ENCODE measurements at places on chromosomes 3 and 15.

- no peak for DNase-seq
Measured at GRCh38 chr15:68151277-68151676, 53.9 kb downstream of the CALML4 start.

DNA sequence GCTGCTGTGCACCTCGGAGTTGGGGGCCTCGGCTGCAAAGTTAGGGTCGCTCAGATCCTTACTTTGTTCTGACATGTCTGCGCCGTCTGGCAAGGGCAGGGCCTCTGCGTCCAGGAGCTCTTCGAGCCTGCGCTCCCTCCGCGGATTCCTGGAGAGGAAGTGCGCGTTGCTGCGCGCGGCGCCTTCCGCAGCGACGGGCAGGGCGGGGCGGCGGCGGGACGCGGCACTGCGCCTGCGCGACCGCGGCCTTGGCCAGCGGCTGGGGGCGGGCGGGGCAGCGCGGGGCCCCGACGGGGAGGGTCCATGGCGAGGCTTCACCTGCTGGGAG lies at the start of gene NDN:
Gene NDN, minus strand, starts transcription at position 163 of the 328 bp plus-strand sequence. Its CDS starts 88 bp downstream, at position 75.
- DNase-seq: no peak

DNA sequence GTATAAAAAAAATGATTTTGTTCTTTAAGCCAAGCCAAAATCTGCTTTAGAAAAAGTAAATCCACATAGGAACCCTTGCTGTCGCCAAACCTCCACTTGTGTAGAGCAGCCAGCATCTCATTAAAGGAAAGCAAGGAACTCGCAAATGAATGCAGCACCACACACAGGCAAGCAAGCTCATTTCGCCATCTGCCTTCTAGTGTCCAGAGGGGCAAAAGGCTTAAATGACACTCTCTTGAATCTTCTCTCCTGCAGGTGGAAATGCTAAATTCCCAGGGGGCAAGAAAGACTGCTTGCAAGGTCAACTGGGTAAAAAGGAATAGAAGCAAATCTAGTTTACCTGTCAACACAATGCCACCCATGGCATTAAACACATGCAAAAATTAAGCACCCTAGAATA lies 2.4 kb downstream of the MB21D2 start:
- DNase-seq: peak; percentile 69

- no peak for DNase-seq
Measured at GRCh38 chr15:69341356-69341755, 42.6 kb downstream of the PAQR5 start.

DNA sequence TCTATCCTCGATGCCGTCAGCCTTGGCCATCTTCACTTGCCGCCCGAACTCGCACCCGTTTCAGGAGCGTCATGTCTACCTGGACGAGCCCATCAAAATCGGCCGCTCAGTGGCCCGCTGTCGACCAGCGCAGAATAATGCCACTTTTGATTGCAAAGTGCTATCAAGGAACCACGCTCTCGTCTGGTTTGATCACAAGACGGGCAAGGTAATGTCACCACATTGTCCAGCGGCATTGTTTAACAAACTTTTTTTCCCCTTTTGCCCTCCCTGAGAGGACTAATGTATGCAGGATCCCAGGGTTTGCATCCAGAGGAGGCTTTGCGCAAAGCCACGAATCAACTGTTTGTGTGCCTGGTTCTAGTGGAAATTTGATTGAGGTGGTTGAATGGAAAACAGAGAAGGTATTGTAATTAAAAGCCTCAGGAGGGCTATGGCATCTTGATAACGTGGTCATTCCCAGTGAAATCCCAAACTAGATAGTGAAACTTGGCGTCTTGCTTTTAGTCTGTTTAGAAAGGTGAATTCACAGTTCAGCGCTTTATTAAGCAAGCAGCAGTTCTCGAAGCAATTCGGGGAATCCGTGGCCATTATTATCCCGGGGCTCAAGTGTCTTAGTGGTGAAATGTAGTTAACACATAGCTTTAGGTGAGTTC lies 1.7 kb downstream of the SLMAP start:
- no peak for DNase-seq

- no peak for DNase-seq
Measured at GRCh38 chr3:151837057-151837456, 23.1 kb downstream of the AADAC start.

DNA sequence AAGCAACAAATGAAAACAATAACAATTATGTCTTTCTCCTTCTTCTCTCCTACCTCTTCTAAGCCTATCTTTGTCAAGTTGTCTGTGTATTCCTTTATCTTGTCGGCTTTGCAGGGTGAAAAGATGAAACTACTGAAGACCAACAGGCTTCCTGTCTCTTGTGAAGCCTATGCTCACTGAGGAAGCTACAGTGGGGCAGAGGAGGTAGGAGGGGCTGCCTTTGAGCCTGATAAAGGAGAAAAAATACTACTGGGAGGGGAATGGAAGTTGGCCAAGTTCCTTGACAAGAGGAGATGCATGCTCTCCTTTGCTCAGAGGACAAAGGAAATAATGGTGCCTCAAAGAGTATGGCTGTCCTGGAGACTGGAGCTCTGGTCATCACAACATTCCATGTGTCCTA lies 92.0 kb downstream of the IGSF11 start:
- DNase-seq: no peak

GRCh38 chr15:53448232-53449015 lies 311.0 kb downstream of the WDR72 start:
- DNase-seq: peak; percentile 68

GRCh38 chr3:140416666-140417065 lies 261.2 kb upstream of the TRIM42 start:
- DNase-seq: no peak

DNA sequence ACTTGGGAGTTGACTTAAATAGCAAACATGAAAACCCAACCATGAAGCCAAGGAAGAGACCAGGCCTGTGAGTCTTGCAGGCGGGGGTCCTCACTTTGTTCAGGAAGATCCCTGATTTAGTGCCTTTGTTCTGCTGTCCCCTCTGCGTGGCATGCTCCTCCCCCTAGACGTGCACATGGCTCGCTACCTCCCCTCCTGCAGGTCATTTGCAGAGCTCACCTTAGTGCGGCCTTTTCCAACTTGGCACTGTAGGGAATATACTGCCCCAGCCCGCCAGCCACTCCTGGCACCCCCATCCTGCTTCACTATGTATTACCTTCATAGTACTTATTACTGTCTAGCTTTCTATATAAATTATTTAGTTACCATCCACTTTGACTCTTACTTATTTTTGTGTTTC lies 18.3 kb downstream of the GXYLT2 start:
- DNase-seq: no peak

DNA sequence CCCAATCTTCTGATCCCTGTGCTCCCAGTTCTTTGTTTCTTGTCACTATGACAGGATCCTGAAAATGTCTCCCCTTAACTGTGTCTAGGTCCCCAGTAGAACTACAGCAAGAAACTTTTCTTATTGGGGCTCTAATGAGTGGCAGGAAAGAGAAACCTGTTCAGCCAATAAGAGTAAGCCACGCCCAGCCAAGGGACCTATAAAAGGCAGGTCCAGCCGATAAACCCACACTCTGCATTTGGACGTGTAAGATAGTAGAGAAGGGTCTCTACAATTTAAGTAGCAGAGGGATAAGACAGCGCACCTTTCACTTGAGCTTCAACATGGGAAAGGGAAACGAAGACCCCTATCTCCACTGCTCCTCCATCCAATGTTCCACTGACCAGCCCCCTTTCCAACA lies 149.9 kb downstream of the LMLN start:
- DNase-seq: no peak

DNA sequence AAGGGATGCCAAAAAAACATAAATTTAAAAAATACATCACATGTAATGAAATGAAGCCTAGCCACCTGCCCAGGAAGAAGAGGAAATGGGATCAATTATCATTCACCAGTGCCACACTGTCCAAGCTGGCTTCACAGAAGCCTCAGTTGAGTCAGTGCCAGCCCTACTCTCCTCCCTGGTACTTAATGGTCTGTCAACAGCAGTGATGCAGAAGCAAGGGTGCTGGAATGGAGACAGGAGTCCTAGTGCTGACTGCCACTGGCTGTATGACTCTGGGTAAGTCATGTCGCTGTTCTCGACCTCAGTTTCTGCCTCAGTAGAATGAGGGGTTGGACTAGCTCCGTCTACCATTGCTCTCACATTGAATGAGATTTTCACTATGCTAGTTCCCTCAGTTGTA lies 78.5 kb upstream of the LARS2 start:
- DNase-seq: peak; percentile 26

- DNase-seq: no peak
Measured at GRCh38 chr15:34808016-34808415, 12.7 kb upstream of the ACTC1 start.

- peak; percentile 68 for DNase-seq
Measured at GRCh38 chr15:40859206-40859851, 14.7 kb downstream of the RHOV start.

DNA sequence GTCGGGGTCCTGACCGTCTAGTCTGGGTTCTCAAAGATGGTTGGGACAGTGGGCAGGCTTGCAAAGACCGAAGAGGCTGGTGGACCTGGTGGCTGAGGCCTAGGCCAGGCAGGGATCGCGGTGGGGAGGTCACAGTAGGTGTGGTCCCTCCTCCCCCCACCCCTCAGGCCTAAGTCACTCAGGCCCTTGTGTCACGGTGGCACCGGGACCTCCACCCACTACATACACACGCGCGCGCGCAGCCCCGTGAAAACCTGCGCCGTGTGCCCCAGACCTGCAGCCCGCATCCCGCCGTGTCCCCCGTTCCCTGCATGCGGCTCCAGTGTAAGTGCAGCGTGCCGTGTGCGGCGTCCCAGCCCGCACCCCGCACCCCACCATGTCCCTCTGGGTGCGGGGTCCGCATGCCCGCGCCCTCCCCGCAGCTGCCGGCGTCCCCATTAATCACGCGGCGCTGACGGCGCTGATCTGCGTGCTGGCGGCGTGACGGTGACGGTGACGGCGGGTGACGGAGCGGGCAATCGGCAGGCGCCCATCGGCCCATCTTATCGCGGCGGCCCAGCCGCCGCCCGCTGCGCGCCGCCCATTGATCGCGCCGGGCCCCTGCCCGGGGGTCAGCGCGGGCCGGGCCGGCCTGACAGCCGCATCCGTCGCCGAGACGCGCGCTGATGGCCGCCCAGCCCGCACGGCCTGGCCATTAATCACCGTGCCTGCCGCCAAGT lies 24.4 kb downstream of the SEC61A1 start:
- peak; percentile 1 for DNase-seq

DNA sequence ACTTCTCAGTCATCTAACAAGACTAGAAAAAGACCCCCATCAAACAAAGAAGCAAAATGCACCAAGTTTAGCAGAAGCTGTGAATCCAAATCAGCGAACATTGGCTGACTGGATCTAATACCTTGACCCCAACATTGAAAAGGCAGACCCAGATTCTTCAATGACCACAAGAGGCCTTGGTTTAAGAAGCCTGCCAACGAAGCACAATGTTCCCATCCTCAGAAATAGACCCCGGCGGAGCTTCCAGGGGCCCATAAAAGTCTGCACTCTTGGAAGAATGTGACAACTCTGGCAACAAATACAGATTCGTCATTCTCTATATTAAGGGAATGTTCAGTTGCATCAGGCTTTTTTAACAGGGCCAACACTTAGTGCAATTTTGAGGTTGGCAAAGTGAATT lies 112.8 kb upstream of the BCL6 start:
- DNase-seq: no peak

DNA sequence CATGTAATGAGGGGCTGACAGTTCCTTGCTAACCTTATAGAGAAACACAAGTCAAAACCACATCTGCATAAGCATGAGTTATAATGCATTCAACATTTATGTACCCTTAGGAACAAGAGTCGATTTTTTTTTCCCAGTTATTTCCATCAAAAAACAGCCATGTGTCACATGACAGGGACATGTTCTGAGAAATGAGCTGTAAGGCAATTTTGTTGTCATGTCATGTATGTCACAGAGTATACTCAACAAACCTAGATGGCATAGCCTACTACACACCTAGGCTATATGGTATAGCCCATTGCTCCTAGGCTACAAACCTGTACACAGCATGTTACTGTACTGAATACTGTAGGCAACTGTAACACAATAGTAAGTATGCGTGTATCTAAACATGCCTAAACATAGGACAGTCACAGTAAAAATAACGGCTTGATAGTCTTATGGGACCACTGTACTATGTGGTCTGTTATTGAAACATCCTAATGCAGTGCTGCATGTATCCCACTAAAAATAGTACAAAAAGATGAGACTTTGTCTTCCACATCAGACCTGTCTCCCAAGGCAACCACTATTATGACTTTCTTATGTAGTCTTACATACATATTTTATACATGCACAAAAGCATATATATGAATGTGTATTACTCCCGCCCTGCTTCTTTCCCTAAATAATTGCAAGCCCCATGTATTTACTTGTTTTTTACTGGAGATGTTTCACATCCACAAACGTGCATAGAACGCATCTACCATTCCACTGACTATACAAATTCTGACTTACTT lies 34.9 kb downstream of the LINS1 start:
- no peak for DNase-seq

DNA sequence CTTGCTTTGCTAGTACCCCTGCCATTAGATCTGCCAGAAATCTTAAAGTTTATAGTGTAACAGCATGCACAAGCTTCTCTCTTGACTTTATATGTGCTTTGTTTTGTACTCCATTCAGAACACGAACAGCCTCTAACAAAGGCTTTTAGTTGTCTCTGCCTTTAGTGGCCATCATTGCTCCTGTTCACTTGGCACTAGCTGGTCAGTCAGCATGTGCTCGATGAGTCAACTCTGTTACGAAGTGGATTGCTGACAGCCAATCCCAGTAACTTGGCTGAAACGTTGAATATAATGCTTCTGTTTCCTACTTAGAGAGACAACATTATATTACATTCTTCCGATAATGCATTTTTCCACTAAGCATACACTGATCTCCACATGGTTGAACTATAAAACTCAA lies 349.2 kb downstream of the NAALADL2 start:
- no peak for DNase-seq

- no peak for DNase-seq
Measured at GRCh38 chr3:10305331-10305902, 12.7 kb upstream of the GHRL start.

DNA sequence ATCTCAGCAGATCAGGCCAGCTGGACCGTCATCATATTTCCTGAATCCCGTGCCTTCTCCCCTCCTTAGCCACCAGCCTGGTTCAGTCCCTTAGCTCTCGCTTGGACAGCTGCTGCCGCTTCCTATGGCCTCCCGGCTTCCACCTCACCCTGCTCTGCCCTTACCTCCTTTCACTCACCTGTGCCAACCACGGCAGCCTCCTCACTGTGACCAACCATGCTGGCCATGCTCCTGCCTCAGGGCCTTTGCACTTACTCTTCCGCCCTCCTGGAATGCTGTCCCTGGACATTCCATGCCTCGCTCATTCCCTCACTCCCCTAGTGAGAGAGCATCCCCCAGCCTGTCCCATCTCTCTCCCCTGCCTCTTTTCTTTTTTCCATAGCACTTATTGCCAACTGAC lies 19.2 kb downstream of the GRIP2 start:
- no peak for DNase-seq

GRCh38 chr3:130904491-130904890 lies 10.6 kb downstream of the ATP2C1 start:
- DNase-seq: no peak

All from COR-L47 (cell line).